T follicular helper cell (primary cell): ENCODE measurements at places on chromosomes 11 and 22.

- no peak for DNase-seq
Measured at GRCh38 chr22:24026733-24027132, 15.6 kb downstream of the CABIN1 start.

GRCh38 chr11:25710975-25711374, 621.0 kb upstream of the ANO3 start:
- DNase-seq, result no peak

GRCh38 chr11:111766834-111767142, 599 bp upstream of the PPP2R1B start:
- no peak for DNase-seq

DNA sequence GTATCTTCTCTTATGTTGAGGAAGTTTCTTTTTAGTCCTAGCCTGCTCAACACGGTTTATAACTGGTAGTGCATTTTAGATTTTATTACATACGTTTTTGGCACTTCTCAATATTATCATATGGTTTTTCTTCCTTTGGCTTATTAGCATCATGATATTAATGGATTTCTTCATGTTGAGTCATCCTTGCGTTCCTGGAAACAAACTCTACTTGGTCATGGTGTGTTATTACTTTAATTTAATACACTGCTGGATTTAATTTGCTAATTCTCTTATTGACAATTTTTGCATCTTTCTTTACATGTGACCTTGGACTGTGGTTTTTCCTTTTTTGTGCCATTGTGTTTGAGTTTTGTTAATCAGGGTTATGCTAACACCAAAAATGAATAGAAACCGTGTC, 20.5 kb downstream of the IGF2 start:
- no peak for DNase-seq

DNA sequence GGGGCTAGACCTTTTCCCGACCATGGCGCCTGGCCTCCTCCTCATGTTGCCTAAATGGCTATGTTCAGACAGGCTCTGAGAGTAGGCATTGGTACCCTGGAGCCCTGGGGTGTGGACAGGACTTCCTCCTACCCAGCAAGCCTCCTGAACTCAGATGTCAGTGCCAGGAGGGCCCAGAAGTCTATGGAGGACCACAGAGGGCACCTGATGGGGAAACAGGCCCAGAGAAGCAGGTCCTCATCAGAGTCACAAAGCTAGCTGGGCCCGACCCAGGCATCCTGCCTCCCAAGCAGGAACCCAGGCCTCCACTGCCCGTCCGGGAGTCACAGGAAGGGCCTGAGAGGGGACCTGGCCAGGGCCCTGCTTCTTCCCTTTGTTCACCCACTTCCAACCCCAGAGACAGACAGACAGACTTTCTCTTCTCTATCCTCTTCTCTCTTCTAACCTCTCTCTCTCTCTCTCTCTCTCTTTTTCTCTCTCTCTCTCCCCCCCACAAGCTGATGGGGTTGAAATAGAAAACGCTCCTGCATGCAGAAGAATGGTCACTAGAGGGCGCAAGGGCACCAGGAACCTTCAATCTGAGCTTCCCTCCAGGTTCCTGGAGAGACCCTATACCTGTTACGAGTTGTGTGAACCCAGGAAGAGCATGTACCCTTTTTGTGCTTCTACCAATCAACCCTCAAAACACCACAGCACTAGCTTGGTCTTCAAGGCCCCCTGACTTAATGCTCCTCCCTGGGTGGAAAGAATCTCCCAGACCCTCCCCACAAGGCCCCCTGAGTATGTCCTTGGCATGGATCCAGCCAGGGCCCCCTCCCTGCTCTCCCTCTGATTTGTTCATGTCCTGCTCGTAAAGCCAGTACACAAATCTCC, 27.1 kb downstream of the ARAP1 start:
- peak; percentile 73 for DNase-seq

GRCh38 chr11:76636826-76637460, 33.6 kb downstream of the LRRC32 start:
- DNase-seq, result no peak

- DNase-seq, result no peak
Measured at GRCh38 chr11:18468961-18469360, 13.3 kb downstream of the LDHAL6A start.

DNA sequence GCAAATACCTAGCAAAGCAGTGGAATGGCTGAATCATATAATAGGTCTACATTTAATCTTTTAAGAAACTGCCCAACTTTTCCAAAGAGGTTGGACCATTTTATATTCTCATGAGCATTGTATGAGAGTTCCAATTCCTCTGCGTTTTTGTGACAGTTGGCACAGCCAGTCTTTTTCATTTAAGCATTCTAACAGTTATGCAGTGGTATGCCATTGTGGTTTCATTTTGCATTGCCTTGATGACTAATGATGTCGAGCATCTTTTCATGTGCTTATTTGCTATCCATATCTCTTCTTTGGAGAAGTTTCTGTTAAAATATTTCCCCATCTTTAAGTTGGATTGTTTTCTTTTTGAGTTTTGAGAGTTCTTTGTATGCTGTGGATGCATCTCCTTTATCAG, 38.7 kb downstream of the EIF3F start:
- no peak for DNase-seq
